NCI-H2029 treated with DMSO at 0.1 percent for 48 hours (cell line): ENCODE measurements at places on chromosomes 11 and 22.

GRCh38 chr11:70405679-70406395 lies 7.5 kb downstream of the CTTN start:
- DNase-seq: no peak

DNA sequence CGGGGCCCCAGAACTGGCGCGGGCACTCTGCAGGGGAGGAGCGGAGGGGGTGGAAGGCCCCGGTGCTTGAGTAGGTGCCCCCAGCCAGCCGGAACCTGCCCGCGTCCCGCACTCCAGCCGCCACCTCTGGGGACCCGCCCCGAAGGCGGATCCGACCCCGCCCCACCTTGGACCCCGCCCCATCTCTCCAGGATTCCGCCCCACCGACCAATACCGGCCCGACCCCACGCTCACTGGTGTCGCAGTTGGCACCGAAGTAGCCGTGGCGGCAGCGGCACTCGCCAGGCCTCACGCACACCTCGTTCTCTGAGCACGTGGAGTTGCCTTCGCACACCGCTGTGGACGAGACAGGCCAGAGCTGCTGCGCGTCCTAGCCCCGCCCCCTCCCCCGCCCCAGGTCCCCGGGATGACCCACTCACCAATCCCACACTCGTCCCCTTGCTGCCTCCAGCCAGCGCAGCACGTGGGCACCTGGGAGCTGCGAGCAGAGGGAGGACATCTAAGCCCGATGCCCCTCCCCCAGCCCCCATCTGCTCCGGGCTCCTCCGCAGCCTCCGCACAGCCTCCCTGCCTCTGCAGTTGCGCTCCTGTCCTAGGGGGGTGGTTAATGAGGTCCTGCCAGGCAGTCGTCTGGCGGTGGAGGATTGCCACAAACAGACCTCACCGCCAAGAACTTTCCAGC lies 6.0 kb downstream of the SCARF2 start:
- no peak for DNase-seq

DNA sequence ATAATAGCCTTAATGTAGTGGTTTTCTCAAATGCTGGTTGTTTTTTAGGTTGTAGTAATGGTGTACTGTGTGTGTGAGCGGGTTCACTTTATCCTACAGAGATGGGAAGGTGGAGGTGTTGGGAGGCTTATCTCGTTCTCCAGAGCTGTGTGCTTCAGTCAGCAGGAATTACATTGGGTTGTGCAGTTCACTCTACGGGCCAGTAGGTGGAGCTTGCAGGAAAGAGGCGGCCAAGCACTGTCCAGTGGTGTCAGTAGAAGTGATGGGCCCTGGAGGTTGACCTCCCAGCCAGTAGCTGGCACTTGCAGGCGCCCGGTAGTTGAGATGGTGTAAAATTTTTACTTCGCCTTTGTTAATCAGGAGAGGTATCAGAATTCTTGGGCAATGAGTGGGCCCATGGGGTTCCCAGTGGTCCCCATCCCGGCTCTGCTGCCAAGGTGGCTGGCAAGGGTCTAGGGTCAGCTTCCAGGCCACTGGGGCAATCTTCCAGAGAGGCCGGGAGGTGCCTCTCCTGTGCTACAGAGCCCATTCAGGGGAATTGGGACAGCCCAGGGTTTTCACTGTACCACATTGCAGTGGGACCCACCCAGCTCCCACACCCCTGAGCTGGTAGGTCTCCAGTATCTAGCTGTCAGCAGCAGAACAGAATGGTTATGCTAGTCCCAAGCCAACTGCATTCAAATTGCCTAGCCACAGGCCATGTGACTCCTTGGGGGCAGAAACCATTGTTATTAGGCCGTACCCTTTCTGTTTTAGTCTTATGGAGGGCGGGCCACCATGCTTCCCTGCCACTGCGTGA lies 43.9 kb downstream of the BIRC2 start:
- DNase-seq: peak; percentile 58

- peak; percentile 52 for DNase-seq
Measured at GRCh38 chr11:6568191-6568918, 35.1 kb downstream of the RRP8 start.

GRCh38 chr22:28283068-28283654 lies 364.1 kb upstream of the PITPNB start:
- DNase-seq: no peak

GRCh38 chr11:20489948-20490347 lies 102.4 kb downstream of the PRMT3 start:
- no peak for DNase-seq

- no peak for DNase-seq
Measured at GRCh38 chr22:45672564-45673481, 1.2 kb downstream of the ATXN10 start.

DNA sequence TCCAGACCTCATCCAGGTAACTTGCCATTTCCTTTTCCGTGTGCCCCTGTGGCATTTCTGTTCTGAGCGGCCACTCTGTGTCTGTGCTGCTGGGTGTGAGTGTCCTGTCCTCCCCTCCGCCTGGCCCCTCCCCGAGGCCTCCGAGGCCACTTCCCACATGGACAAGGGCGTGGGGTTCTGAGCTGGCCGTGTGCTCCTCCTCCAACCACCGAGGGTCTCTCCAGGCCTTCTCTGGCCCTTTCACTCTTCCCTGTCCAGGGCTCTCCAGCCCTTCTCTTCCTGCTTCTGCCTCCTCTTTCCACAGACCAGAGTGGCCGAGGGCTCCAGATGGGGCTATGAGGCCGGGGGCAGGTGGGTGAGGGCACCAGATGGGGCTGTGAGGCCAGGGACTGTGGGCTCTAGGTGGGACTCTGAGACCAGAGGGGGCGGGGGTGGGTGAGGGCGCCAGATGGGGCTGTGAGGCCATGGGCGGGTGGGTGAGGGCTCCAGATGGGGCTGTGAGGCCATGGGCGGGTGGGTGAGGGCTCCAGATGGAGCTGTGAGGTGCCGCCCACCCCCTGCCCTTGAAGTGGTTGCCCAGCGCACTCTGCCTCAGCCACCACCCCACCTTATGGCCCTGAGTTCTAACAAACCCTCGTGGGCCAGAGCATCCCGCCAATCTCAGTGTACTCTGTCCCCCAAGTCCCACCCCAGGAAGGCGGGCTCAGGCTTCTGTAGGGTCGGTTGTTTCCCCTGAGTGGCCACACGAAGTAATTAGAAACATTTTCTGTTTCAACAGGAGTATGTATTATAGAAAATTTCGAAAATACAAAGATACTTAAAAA lies 24.1 kb downstream of the PTDSS2 start:
- no peak for DNase-seq

DNA sequence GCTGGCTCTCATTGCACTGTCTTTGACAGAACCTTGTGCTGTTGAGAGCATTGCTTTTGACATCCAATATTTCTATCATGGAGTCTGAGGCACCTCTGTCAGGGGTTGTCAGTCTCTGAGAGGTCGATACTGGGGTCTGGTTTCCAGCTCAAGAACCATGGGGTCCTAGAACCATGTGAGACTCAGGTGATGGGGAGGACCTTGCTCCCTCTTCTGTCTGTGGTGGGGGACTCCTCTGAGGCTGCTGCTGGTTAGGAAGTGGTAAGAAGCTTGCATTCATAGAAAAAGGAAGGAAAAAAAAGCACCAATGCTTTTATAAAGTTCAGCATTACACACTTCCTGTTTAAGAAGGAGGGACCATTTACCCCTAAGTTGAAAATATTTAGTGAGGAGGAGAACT lies 91.8 kb upstream of the CD44 start:
- DNase-seq: no peak

DNA sequence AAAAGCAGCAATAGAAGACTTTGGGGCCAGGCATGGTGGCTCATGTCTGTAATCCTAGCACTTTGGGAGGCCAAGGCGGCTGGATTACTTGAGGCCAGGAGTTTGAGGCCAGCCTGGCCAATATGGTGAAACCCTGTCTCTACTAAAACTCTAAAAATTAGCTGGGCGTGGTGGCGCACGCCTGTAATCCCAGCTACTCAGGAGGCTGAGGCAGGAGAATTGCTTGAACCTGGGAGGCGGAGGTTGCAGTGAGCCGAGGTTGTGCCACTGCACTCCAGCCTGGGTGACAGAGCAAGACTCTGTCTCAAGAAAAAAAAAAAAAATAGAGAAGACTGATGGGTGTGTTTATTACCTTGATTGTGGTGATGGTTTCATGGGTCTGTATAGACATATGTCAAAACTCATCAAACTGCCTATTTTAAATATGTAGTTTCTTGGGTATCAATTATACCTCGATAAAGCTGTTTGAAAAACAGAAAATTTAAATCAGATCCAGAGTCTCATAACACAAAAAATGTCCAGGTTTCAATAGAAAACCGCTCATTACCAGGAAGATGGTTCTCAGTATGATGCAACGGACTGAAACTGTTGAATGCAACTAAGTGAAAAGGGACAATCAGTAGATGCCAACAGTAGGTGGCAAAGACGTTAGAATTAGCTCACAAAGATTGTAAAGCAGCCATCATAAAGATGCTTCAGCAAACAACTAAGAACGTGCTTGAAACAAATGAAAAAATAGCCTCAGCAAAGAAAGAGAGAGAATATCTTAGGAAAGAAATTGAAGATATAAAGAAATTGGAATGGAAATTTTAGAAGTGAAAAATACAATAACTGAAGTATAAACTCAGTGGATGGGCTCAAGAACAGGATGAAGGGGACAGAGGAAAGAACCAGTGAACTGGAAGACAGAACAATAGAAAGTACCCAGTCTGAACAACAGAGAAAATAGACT lies 33.1 kb upstream of the SEPTIN5 start:
- no peak for DNase-seq

DNA sequence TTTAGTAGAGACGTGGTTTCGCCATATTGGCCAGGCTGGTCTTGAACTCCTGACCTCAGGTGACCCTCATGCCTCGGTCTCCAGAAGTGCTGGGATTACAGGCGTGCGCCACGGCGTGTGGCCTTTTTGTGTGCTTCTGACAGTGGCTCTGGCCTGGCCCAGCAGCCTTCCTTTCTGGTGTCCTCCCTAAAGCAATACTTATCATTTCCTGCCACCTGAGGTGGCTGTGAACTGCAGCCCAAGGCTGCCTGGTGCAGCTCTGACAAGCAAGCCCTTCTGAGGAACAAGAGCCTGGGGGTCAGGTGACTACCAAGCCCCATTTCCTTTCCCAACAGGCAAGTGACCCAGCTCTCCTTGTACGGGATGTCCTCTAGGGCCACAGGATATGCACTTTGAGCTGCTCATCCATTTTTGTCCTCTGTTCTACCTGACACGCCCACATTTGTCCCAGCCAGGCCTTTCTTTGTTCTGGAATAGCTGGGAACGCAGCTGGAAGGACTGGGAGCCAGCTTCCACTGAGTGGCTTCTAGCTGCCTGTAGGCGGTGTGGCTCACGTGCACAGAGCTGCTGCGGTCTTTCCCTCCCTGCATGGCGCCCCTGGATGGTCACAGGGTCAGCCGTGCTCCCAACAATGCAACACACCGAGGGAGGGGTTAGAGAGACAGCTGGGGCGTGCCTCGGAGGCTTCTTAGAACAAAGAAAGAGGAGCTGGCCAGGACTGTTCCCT lies 12.3 kb upstream of the BID start:
- DNase-seq: no peak

DNA sequence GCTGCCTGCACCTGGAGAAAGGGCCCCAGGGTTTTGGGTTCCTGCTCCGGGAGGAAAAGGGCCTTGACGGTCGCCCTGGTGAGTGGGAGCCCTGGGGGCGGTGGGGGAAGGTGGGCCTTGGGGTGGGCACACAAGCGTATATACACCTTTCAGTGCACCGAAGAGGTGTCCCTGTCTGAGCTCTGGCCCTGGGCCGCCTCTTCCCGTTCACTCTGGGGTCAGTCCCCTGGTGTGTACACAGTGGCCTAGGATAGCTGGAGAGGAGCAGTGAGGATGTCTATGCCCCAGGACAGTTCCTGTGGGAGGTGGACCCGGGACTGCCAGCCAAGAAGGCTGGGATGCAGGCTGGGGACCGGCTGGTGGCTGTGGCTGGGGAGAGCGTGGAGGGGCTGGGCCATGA lies 2.8 kb downstream of the NHERF4 start:
- no peak for DNase-seq

DNA sequence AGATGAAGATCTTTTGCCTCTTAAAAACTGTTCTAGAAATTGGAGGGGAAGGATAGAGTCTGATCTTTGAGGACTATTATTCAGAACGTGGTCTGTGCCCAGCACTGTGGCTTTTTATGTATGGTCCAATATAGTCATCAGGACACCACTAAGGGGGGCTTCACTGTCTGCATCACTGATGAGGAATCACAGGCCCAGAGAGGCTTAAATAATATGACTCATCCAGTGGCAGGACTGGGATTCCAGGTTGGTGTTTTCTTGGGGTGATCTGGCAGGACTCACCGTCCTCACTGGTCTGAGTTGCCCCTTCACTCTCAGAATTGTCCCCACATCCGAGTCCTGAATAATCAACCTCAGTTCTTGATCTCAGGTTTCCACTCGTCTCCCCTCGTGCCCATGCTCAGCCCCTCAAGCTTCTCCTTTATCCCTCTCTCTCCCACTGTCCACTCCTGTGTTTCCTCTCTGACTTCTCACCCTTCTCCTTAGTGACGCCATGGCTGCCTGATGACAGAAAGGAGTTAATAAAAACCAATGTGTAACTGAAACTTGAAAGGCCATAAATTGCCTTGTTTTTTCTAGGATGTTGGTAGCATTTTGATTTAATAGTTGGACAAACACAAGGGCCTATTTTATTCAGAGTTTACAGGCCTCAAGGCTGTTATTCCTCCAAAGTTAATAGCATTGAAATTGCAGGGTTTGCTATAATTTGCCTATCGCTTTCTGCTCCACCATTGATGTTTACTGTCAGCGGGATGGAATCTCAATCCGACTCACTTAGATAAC lies 95.7 kb upstream of the NNMT start:
- DNase-seq: no peak

GRCh38 chr11:4072668-4073285 lies 21.8 kb upstream of the RRM1 start:
- peak; percentile 90 for DNase-seq

DNA sequence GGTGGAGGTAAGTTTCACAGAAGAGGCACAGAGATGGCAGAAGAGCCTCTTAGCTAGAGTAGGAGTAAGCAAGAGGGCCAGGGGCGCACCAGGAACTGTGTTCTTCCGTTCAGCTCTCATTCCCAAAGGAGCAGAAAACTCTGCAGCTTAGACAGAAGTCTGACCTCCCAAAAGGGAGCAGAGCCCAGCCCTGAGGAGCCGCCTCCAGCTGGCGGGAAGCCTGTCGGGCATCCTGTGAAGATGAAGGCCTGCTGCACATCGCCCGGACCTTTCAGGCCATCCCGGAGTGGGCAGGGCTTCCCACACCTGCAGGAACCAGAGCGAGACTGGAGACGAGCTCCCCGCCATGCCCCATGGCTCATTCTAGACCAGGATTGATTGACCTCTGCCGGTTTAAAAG lies 1102.8 kb downstream of the BRD1 start:
- no peak for DNase-seq

- no peak for DNase-seq
Measured at GRCh38 chr11:20584093-20584774, 15.2 kb upstream of the SLC6A5 start.

- no peak for DNase-seq
Measured at GRCh38 chr11:43542750-43543712, 137.5 kb upstream of the HSD17B12 start.
